CD4-positive, alpha-beta T cell treated with Interferon alpha-2 for 1 hour (primary cell): ENCODE measurements at places on chromosomes 5 and 9.

DNA sequence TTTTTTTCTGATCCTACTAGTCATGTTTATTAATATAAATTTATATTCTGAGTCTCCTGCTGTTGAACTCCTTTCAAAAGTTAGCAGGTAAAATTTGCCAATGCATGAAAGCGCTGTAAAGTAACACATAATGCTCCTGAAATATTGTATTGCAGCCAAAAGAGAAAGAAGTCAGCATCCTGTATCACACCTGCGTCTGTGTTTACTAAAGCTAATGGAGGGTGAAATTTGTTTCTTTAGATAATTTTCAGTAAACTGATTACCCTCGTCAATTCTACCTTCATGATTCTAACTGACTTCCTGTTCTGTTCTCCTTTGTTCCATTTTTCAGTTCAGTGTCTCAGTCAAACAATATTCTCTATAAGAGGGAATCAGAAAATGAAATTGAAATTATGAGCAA lies 415.4 kb downstream of the CDH9 start:
- DNase-seq: no peak

DNA sequence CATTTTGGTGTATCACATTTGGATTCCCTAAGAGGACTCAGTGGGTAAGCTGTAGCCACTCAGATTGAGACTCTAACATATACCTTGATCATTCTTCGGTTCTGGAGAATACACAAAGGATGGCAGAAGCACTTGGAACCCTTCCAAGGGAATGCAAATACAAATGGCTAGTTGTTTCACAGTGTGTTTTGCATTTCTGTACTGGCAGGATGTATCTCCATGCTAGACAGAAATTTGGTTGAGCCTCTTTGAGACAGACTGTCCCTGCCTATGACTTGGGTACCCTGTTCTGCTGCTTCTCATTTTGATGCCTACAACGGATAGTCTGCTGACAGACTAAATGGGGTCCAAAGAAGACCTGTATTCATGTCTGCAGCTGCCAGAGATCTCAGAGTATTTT lies 273.5 kb downstream of the TMEM38B start:
- no peak for DNase-seq

- no peak for DNase-seq
These were observed 28.5 kb downstream of the GSN start for GRCh38 chr9:121296213-121297127.

- no peak for DNase-seq
These were observed 25.1 kb downstream of the POLK start for GRCh38 chr5:75536694-75537360.

DNA sequence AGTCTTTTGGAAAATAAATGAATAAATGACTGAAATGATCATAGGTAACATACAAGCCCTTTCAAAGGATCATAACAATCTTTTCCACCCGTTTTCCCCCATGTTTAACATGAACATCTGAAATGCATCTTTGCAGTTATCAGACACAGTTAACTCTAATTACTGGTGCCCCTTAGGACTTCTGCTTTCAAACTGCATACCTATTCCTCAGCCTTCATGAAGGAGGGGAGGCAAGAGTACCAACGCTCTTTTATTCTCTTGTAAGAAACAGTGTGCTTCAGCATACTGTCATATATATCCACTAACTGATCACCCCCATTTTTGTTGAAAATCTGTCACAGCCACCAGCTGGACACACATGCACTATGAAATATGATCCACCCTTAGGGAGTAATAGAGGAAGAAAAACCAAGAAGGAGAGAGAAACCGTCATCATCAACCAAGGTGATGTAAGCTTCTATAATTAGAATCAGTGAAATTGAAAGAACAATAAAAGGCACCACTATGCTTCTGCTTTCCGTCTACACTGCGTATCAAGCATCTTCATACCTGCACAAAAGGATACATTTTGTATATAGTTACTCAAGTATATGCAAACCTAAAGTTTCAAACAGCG lies 98.7 kb downstream of the RAPGEF6 start:
- peak; percentile 20 for DNase-seq

GRCh38 chr5:144017631-144018030 lies 152.8 kb downstream of the YIPF5 start:
- no peak for DNase-seq

GRCh38 chr5:10548418-10549122 lies 15.3 kb upstream of the ANKRD33B start:
- no peak for DNase-seq

- DNase-seq: no peak
These were observed 45.5 kb upstream of the CDC42SE2 start for GRCh38 chr5:131218392-131218791.

- no peak for DNase-seq
These were observed 21.4 kb downstream of the SLC22A4 start for GRCh38 chr5:132315529-132316067.

GRCh38 chr5:119269061-119269944 lies 86.5 kb upstream of the TNFAIP8 start:
- peak; percentile 62 for DNase-seq

DNA sequence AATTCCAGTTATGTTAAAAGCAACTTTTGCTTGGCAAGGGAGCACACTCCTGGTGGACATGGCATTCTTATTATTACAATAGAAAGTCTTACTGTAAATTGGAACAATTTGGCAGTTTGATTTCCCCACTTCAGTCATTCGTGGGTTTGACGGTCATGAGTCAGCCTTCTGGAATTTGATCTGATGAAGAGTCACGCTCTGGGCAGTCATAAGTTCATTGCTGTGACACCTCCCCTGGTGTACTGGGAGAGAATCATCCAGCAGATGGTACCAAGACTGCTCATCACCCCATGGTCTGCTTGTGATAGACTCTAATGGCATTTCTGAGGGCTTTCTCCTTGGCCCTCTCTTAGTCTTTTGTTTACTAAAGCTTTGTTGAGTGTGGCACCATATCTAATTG lies 53.8 kb downstream of the GLRA1 start:
- no peak for DNase-seq

DNA sequence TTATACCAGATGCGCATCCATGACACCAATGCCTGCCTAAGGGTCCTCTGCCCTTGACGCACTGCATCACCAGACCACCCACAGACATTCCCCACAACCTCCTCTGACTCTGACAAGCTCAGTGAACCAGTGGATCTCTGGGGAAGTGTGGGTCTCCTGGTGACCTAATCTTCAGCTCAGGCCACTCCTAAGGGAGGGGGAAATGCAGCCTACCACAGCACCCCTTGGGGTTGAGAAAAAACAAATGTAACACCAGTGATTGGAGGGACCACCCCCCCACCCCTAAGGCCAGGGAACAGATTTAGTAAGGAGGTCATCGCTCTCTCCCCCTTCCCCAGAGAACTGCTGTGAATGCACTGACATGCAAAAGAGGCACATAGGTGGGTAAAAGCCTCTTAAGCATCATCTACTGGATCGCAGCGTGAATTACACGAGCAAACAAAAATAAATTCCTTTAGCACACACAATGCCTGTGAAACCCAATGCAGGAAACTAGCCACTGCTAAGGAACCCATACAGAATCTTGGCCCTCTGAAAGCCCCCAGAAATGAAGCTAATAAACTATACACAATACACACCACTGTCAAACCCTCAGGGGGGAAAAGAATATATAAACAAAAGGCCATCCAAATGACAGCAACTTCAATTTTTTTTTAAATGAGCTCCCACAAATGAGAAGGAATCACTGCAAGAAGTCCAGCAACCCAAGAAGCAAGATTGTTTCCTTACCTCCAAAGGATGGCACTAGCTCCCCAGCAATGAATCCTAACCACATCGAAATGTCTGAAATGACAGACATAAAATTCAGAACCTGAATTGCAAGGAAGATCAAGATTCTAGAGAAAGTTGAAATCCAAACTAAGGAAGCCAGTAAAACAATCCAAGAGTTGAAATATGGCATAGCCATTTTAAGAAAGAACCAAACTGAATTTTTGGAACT lies 513.7 kb upstream of the PTGER4 start:
- peak; percentile 37 for DNase-seq

DNA sequence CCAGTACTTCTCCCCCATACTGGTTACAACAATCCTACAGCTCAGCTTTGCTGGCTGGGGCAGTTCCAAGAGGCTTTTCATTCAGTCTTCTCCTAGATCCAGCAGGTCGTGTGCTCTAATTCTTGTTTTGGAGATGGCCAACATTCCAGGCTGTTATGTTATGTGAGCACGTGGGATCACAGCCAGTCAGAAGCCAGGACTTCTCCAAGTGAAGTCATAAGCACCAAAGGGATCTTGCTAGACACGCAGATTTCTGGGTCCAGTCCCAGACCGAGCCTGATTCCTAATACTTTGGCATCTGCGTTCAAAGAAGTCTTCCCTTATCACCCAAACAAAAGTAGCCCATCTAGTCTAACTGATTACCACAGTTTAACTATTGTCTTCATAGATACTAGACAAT lies 1.4 kb upstream of the LARP1 start:
- DNase-seq: no peak

DNA sequence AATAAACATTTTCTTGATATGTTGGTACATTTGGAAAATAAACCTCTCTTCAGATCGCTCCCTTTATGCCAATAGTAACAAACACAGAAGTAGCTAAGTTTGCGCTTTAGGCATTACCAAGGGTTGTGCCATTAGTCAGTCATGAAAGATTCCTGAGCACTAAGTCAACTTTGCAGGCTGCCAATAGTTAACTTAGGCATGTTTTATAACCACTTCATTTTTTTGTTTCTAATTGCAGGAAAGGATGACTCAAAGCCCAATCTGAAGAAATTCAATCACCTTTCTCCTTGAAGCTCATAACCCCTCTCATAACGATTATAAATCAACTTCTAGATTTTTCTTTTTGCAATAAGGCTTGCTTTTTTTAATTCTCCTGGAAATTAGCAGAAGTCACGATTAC lies 517.0 kb downstream of the AGTPBP1 start:
- no peak for DNase-seq

DNA sequence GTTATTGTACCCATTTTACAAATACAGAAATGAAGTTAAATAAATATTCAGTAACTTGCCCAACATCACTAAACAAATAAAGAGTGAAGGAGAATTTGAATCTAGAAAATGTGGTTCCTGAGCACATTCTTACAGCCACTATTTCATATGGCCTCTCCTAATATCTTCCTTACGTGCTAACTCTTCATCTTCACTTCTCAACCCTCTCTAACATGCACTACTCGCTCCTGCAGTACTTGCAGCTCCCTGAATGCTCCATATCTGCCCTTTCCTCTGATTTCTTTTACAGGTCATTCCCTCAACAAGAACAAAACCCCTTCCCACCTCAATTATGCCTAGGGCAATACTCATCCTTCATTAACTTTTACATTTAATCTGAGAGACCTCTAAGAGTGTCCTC lies 711.5 kb downstream of the CETN3 start:
- DNase-seq: no peak

GRCh38 chr5:135344349-135344748 lies 54.7 kb downstream of the MACROH2A1 start:
- no peak for DNase-seq

DNA sequence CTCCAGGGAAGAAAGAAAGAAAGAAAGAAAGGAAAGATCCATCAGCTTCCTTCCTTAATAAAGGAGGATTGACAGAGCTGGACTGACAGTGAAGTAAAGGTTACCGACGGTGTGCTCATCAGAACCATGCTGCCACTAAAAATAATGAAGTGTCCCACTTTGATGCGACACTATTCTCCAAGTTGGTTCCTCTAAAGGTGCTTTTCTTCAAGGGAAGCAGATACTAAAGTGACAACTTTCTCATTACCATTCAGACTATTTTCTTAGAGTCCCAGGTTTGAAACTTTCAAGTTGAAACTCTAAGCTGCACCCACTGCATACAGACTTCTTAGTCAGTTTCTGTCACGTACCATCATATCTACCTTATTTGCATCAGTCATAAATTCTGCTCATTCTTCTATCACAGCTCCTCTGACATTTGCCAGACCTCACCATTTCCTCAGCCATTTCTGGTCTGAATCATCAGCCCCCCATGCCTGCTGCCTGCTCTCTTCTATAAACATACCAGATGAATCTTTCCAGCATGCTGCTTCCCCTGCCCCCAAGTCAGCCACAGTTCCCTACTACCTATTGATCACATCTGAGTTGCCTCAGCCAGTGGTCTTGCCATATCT lies 177.6 kb downstream of the DEPDC1B start:
- DNase-seq: no peak

DNA sequence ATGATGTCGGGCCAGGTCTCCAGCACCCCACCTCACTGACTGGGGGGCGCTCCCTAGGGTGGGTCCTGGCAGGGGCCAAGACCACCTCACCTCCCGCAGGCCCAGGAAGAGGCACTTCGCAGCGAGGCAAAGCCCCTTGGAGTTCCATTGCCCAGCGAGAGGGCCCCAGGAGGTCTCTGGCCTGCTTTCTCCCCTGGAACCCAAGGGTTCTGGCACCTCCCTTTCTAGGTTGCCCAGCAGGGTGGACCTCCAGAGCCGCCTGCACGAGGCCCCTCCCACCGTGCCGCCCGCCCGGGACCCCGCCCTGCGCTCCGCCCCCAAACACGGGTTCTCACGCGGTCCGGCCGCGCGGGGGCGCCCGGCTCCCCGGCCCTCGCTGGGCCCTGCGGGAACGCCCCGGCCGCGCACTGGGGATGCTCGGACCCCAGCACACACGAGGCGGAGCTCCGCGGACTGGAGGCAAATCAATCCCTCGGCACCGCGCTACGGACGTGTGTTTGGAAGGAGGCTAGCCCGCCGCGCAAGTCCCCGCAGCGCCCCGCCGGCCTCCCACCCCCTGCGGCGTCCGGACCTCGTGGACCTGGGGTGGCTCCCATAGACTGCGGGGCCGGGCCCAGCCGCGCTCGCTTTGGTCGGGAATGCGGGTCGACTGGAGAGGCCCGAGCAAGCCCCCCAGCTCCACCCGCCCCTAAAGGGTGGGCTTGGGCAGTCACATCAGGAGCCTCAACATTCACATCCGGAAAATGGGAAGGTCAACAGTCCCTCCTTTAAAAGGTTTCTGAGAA lies 99.5 kb upstream of the LMX1B start:
- peak; percentile 63 for DNase-seq

GRCh38 chr9:130661451-130662098 lies 2.8 kb upstream of the PRDM12 start:
- DNase-seq: no peak

- DNase-seq: no peak
These were observed at the start of gene TNC for GRCh38 chr9:115117999-115118878. TSS of gene TNC (minus strand) at chr9:115118157. CDS start at chr9:115091018, 27,139 bp downstream.
